ENCODE measurements at places on chromosomes 2 and 18.

DNA sequence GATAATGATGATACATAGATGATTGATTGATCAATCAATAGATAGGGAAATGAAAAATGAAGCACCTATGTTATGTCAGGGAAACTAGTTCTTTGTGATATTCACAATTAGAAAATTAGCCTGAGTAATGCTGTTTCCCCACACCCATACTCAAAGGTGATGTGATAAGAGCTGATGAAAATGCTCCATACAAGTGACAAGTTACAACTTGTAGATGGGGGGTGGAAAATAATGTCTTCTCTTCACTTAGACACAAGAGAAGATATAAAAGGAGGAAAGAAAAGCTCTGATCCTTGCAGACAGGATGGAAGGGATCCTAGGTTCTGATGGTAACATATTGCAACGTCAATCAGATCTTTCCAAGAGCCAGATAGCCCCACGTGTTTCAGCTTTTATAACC, 365.9 kb downstream of the AKAIN1 start:
- DNase-seq = no peak

GRCh38 chr2:221529943-221530652, 42.0 kb downstream of the EPHA4 start:
- no peak for DNase-seq

DNA sequence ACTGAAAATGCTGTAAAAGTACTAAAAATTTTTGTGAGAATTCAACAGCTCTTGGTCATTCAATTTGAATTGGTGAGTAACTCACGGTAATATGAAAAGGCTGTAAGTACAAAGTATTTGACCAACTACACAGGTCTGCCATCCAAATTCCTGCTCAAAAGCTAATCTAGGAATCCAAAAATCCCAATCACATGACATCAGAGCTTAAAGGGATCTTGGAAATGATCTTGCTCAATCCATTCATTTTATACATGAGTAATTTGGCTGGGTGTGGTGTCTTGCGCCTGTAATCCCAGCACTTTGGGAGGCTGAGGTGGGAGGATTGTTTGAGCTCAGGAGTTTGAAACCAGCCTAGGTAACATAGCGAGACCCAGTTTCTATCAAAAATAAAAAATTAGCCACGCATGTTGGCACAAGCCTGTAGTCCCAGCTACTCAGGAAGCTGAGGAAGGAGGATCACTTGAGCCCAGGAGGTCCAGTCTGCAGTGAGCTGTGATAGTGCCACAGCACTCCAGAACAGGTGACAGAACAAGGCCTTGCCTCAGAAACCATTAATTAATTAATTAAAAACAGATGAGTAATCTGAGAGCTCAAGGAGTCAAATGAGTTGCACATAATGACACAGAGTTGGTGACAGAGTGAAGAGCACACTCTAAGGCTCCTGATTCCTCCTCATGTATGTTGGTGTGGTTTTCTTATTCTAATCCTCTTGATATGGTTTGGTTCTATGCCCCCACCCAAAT, 19.8 kb downstream of the SPIRE1 start:
- DNase-seq = no peak

- no peak for DNase-seq
Measured at GRCh38 chr2:68223419-68223818, 28.9 kb downstream of the PPP3R1 start.

- DNase-seq = peak; percentile 65
Measured at GRCh38 chr2:203706403-203706802, at the start of gene CD28. TSS of gene CD28 (plus strand) at chr2:203706639. CDS start at chr2:203706697, 58 bp downstream.

GRCh38 chr2:61158356-61158955, 3.5 kb upstream of the C2orf74 start:
- DNase-seq = no peak

DNA sequence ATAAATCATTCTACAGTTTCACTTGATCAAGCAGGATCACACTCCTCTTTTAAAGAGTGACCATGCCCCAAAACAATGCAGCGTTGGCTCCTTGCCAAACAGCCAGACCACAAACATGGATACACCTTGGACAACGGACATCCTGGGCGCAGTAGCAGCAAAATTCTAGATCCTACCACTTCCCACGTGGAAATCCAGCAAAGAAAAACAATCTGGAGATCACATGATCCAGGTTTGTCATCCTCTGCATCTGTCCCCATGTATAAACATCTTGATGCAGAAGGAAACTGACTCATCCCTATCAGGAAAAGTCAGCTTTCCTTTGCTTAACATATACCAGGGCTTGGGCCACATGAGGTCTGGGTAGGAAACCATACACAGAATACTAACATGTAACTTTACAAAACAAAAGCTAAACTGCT, 53.1 kb downstream of the ZNF521 start:
- DNase-seq = no peak

DNA sequence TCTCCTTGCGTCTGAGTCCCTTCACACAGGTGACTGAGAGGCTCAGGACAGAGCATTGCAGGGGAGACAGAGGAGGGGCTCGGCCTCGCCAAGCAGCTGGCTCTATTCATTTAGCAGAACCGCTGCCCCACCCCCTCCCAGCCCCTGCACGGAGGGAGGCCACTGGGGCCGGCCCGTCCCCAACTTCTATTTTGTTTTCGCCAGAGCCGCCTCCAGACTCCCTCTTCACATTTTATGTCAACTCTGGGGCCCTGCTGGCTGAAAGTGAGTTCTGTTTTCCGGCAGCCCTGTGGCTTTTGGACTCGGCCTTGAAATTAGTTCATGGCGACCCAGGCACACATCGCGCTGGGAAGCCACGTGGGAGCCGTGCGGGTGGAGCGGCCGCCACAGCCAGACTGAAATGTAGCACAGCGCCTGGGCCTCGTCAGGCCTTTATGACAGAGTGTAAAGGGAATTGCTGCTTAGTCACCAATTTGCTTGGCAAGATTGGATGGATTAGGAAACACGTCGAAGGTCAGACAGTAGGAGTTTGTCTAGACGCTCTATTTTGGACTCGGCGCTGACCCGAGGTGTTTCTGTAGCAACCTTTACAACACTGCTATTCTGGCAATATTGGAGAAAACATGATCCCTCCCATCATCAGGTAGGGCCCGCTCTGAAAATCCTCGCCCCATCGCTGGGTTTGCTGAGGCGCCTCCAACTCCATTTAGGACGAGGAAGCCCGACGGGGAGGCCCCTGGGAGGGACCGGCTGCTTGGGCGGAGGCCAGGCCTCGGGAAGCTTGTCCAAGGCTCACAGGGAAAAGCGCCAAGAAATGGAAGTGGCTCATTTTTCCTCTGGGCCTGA, 90.7 kb upstream of the CTDP1 start:
- no peak for DNase-seq

DNA sequence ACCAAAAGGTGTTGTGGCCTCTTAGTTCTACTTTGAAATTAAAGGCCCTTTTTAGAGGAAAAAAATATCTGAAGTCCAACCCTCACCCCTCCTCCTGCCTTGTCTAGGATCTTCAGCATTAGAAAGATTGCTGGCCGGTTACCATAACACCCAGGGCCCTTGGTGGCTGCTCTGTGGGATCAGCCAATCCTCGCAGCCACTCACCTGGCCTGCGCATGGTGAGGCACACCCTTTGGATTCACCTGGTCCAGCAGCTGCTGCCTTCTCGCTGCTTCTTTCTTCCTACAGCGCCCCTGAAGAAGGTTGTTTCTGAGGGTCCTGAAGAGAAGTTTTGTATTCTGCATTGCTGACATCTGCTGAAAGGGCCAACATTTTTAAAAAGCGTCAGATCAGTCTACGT, 25.2 kb downstream of the DYTN start:
- DNase-seq = no peak

- no peak for DNase-seq
Measured at GRCh38 chr18:58496937-58497336, 132.0 kb downstream of the ALPK2 start.

DNA sequence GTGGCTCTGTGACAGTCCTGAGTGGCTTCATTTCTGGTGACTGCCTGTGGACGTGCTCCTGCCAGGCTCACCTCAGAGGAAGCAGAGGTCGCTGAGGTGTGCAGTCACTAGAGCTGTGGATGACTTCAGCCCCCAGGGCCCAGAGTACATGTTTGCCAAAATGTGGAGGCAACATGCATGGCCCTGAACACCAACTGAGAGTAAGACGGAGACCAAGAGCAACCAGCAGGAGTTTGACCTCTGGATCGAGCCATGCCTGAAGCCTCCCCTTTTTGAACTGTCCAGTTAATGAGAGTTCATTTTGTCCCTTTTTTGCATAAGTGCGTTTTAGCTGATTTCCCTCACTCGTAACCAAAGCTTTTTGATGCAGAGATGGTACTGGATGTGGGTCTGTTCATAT, 184.9 kb downstream of the RTP5 start:
- DNase-seq = no peak

- no peak for DNase-seq
Measured at GRCh38 chr2:36438449-36438977, 82.9 kb downstream of the CRIM1 start.

GRCh38 chr2:96470636-96471035, 34.5 kb downstream of the NEURL3 start:
- DNase-seq = peak; percentile 44

DNA sequence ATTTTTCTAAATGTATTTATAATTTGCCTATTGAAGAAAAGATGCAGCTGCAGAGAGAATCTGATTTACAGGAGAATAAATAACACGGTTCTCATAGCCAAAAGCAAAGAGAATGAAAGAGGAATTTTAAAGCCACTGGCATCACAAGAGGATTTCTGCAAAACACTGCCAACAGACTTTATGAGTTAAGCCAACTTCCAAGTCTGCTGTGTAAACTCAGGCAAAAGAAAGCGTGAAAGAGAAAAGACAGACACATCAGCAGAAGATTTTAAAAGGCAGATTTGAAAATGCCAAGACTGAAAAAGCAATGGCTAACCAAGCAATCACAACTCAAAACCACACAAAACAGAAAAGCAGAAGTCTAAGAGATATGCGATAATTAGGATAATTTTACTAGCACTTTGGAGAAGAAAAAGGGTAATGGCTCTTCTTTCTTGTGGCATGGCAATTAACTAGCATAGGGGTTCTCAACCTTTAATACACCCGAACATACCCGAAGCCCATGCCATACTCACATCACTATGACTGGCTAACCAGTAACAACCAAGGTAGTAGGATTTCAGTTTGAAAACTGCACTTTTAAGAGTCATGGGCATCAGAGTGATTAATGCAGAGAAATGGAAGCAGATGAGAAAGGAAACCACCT, 4.9 kb downstream of the DARS1 start:
- no peak for DNase-seq

- DNase-seq = no peak
Measured at GRCh38 chr2:48448274-48449061, 81.5 kb upstream of the STON1 start.

- DNase-seq = no peak
Measured at GRCh38 chr2:50448556-50448955, 583.4 kb downstream of the NRXN1 start.

GRCh38 chr2:214014551-214015220, 396.2 kb upstream of the VWC2L start:
- DNase-seq = no peak

DNA sequence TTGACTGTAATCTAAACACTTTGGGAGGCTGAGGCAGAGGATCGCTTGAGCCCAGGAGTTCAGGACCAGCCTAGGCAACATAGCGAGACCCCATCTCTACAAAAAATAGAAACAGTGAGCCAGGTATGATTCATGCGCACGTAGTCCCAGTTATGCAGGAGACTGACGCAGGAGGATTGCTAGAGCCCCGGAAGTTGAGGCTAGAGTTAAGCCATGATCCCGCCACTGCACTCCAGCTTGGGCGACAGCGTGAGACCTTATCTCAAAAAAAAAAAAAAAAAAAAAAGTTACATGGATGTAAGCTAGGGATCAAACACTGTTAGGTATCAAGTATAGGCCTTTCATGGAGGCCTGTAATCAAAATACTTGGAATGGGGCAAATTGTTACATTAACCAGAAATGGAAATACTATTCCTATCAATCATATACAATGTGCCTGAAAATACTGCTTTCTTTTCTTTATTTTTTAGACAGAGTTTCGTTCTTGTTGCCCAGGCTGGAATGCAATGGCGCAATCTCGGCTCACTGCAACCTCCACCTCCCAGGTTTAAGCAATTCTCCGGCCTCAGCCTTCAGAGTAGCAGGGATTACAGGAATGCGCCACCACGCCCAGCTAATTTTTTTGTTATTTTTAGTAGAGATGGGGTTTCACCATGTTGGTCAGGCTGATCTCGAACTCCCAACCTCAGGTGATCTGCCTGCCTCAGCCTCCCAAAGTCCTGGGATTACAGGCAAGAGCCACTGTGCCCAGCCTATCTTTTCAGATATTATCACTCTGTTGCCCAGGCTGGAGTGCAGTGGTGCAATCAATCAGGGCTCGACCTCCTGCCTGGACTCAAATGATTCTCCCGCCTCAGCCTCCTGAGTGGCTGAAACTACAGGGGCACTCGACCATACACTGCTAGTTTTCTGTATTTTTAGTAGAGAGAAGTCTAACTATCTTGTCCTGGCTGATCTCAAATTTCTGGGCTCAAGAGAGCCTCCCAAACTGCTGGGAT, 27.2 kb downstream of the XPO1 start:
- DNase-seq = no peak

Measured in activated CD4-positive, CD25-positive, alpha-beta regulatory T cell (primary cell).